CD8-positive, alpha-beta T cell (primary cell): ENCODE measurements at places on chromosomes 2 and 18.
A peak's percentile ranks its signal among the peaks of the same experiment; 100 is the strongest.

GRCh38 chr2:38935568-38936172 lies 46.0 kb downstream of the ARHGEF33 start:
- no peak for DNase-seq

DNA sequence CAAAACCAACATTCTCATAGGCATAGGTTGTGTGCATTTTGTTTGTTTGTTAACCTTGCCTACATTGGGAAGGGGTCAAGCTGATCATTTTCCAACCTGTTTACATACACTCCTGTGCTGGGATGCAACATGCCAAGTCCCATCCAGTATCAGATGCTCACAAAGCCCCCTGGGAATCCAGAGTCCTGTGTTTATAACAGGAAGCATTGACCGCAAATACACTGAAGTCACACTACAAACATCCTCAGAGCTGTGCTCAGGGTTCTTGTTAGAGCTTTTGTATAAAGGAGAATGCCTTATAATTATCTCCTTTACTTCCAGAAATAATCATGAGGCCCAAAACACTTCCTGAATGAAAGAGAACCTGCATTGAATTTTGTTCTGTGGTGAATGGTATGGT lies 488.7 kb upstream of the TCF4 start:
- DNase-seq, result no peak

GRCh38 chr18:63412953-63413352 lies 9.3 kb downstream of the VPS4B start:
- no peak for DNase-seq

DNA sequence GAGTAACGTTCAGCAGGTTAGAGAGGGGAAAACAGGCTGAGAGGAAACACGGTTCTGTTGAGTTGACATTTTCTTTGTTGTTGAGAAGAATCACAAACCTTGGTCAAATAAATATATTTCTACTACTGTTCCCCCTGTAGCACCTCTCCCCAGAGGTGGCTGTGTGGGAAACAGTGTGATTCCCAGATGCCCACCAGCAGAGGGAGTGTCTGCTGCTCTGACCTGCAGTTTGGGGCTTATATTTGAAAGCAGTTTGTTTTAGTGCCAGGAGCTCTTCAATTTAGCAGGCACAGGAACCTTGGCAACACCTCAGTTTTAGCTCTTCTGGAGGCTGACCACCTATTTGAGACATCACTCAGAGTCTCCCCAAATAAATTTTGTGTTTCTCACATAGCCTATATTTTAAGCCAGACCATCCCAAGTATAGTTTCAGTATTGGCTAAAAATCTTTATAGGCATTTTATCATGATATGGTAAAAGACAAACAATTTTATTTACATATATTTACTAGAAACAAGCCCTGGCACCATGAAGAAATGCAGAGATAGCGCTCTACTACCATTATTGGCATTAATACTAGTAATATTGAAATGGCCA lies 75.7 kb downstream of the PIK3C3 start:
- no peak for DNase-seq

GRCh38 chr2:11907190-11907589 lies 160.8 kb downstream of the LPIN1 start:
- DNase-seq, result no peak

DNA sequence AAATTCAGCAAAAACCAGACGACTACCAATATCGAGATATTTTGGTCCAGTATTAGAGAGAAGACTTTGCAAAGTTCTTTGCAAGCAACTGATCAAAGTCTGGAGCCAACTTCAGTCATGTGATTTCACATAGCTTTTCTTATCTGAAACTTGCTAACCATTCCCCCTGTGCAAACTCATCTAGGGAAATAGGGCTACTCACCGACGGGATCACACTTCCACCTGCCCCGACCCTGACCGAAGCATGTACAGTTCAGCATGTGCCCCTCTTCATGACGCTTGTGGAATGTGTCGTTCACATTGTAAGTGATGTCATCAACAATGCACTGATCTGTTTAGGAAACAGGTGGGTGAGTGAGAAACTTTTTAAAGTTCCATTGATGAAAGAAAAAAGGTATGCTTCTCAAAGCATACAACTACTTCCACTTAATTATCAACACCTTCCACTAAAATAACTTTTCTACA lies 15.4 kb downstream of the FN1 start:
- no peak for DNase-seq

GRCh38 chr2:32456808-32457207 lies 100.0 kb downstream of the BIRC6 start:
- DNase-seq, result no peak

GRCh38 chr2:16321872-16322271 lies 343.8 kb downstream of the CYRIA start:
- no peak for DNase-seq

GRCh38 chr2:31314761-31315160 lies 80.8 kb downstream of the EHD3 start:
- DNase-seq, result no peak

DNA sequence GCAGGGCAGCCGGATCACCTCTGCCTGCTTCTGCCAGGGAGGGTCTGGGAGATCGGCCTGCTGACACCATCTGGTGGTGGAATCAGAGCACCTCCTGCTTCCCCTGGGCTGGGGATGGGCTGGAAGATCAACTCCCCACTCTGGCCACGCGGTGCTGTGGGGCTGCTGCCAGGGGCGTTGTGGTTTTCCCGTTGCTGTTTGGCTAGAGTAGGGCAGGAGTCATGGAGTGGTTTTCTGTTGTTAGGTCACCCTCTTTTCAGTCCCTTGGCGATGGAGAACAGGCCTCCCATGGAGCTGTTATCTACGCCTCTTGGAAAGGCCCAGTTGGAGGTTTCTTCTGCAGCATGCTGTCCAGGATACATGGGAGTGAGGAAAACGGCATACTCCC lies 15.2 kb downstream of the BCL2L11 start:
- peak; percentile 17 for DNase-seq

DNA sequence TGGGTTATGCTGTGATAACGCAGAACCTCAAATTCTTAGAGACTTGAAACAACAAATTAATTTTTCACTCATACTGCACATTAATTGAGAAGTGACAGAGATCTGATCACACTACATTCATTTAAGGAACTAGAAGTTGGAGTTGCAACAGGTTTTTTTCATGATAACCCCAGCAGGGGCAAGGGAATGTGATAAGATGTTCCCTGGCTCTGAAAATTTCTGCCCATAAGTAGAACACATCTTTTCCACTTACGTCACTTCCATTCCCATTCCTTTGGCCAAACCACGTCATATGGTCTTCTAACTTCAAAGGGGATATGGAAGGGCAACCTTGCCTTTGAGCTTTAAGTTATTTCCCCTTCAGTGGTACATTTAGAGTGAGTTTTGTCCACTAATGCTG lies 29.7 kb upstream of the PSME4 start:
- DNase-seq, result no peak

GRCh38 chr2:186299610-186300009 lies 186.4 kb upstream of the ZC3H15 start:
- no peak for DNase-seq

GRCh38 chr2:133426791-133427190 lies 141.5 kb downstream of the NCKAP5 start:
- DNase-seq, result no peak

- no peak for DNase-seq
Measured at GRCh38 chr2:41750829-41751228, 297.0 kb upstream of the PKDCC start.

DNA sequence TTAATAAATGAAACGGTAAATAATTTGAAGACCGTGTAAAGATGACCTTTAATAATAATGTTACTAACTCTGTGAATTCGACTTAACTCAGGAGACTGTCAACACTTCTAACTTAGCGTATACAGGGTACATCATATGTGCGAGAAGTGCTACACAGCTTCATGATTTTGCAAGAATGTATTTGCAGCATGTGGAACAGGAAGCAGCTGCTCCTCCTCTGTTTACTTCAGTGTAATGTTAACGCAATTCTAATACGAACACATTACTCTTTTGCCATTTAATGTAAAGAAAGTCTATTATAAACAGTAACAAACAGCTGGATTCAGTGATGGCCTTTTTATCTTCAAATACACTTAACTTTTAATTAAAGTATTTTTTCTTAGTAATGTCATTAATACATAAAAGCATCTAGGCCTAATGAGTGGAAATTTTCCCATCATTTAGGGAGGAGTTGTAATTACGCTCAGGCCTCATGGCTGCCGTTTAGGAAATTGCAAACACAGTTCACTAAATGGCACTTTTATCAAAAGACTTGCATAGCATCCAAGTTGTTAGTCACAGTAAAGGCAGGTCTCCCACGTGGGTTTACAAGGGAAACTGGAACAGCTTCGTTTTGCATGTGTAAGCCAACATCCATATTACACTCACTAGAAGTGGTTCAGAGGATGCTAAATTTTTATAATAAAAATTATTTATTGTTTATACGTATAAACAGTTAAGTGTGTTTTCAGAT lies 635.7 kb downstream of the FBXO15 start:
- no peak for DNase-seq

GRCh38 chr2:127401757-127402695 lies 14.3 kb upstream of the MAP3K2 start:
- no peak for DNase-seq

- DNase-seq, result no peak
Measured at GRCh38 chr2:45435316-45435715, 175.8 kb downstream of the SRBD1 start.

- DNase-seq, result no peak
Measured at GRCh38 chr2:33288011-33288410, 188.4 kb upstream of the RASGRP3 start.

DNA sequence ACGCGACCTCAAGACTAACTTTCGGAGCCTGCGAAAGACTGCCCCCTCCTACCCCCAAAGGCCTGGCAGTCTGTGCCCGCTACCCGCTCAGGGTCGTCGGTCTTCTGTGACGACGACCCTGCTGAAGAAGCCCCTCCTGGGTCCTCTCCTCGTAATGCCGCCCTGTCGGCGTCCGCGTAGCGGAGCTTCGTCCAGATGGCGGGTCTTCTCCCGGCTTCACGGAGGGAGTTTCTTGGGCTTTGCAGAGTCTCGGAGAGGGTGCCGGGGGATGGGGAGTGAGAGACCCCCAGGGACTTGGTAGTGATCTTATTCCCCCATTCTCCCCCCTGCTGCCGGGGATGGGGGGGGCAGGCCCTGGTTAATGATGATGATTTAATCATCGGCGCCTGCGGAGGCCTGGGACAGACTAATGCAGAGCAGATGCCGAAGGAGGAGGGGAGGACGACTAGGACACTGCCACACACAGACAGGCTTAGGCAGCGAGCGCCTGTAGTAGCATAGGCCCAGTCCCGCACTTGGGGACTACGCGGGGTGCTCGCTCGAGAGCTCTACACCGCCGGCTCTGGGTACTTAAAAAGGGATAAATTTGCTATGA lies 528 bp upstream of the PCGF1 start:
- DNase-seq, result peak; percentile 29

GRCh38 chr2:38446418-38446817 lies 69.3 kb upstream of the ATL2 start:
- no peak for DNase-seq

DNA sequence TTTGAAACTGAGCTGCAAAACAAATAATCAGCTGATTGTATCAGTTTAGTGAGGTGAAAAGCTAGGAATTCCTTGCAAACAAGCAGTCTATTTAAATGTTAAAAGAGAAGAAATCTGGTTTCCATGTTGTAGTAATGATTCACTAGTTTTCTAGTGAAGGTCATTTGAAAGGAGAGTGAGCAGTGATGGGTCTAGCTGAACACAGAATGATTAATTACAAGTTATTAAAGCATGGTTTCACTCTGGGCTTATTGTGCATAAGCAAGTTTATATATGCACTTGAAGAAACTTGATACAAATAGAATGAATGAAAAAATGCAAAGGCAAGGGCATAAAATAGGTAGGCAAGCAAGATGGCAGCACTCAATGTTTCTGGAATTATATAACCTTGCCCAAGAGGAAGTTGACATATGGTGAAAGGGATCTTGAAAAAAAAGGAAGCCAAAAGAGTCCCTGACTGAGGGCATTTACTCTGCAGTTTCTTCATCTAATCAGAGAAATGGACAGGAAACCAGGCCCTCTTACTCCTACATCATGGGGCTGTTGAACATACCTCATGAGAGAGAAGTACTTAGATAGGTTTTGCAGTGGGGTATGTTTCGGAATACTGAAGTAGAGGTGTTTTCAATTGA lies 53.2 kb downstream of the PLCL1 start:
- DNase-seq, result no peak

GRCh38 chr2:43766006-43766405 lies 7.8 kb upstream of the DYNC2LI1 start:
- DNase-seq, result no peak

- no peak for DNase-seq
Measured at GRCh38 chr2:225416616-225417367, 17.3 kb downstream of the NYAP2 start.

GRCh38 chr2:196384729-196385128 lies 213.4 kb upstream of the STK17B start:
- DNase-seq, result no peak
